Breast epithelium (tissue), 4 donors: ENCODE measurements at places on chromosomes 16 and 17. TPM values are rescaled to one million over a fixed set of nuclear protein-coding genes. Genes with fewer than 3 reads are reported as not detected.

- no peaks in the 10 kb centered on the region for H3K36me3 ChIP-seq
- no peaks in the 10 kb centered on the region for H3K4me1 ChIP-seq
- DNase-seq = no peak
- H3K27me3 ChIP-seq = peaks cover 43% of the 10 kb centered on the region
- H3K4me3 ChIP-seq = no peak overlapping the region
Observed at GRCh38 chr16:89172528-89173173, 1.1 kb downstream of the CDH15 start.

DNA sequence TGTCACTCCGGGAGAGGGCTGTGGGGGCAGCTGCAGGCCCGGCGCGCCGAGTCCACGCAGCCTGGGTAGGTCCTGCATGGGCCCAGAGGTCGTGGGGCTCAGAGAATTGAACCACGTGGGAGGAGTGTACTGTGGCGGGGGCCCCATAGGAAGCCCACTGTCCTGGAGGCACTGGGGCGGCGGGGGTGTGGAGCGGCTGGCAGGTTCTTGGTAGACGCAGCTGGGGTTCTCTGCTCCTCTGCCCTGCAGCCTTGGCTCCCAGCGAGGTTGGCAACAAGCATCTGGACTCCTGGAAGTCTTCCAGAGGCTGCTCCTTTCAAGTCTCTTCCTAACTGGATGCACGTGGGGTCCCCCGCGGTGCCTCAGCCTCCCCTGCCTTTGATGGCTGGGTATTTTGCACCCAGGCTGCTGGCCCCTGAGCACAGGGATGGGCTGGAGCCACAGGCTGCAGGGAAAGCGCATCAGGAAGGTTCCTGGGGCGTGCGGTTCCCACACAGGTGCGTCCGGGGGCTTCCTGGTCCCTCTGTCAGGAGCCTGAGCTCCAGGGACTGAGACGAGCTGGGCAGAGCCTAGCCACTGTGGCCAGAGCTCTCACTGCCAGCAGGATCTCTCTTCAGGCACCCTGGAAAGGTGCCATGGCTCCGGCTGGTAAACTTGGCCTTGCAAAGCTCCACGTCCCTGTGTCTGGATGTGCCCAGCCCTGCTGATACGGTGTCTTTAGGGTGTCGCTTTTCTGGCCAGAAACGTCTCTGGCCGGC lies 9.3 kb downstream of the KCTD5 start:
- no peak overlapping the region for H3K27ac ChIP-seq
- H3K4me3 ChIP-seq = no peak overlapping the region
- H3K36me3 ChIP-seq = no peaks in the 10 kb centered on the region
- H3K4me1 ChIP-seq = peaks cover 8% of the 10 kb centered on the region
- DNase-seq = no peak

The PIK3R6 gene
- 2.5 TPM for total RNA-seq

GRCh38 chr16:77211880-77212740 lies 12.9 kb downstream of the SYCE1L start:
- peak; percentile 42 for DNase-seq
- no peaks in the 10 kb centered on the region for H3K4me1 ChIP-seq
- H3K36me3 ChIP-seq = no peaks in the 10 kb centered on the region
- H3K27me3 ChIP-seq = no peaks in the 10 kb centered on the region
- H3K4me3 ChIP-seq = peak overlapping the region; percentile 89

The CALB2 gene
- 22.2 TPM for total RNA-seq

The UTP4 gene
- 34.1 TPM for total RNA-seq

DNA sequence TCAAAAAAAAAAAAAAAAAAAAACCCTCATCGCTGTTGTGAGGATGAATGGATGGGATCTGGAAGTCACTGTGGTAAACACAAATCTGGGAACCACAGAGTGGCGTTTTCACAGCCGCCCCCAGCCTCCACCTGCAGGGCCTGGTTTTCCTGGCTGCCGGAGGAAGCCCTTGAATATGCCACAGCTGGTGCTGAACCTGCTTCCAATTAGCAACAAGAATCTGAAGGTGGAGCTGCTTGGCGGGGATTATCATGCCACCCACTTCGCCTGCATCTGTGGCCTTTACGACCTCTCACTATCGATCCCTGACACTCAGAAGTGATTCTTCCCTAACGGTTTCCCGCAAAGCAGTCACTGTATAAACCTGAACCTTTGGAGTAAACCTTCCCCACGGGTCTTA lies 16.1 kb downstream of the MRM3 start:
- no peaks in the 10 kb centered on the region for H3K4me1 ChIP-seq
- no peak for DNase-seq
- no peak overlapping the region for H3K4me3 ChIP-seq
- H3K36me3 ChIP-seq = no peaks in the 10 kb centered on the region
- H3K27me3 ChIP-seq = no peaks in the 10 kb centered on the region

- H3K27ac ChIP-seq = no peak overlapping the region
Observed at GRCh38 chr16:69143116-69143515, 10.7 kb downstream of the UTP4 start.

- no peak overlapping the region for H3K4me3 ChIP-seq
- H3K27me3 ChIP-seq = no peaks in the 10 kb centered on the region
- no peaks in the 10 kb centered on the region for H3K36me3 ChIP-seq
- no peaks in the 10 kb centered on the region for H3K4me1 ChIP-seq
- H3K27ac ChIP-seq = peak overlapping the region; percentile 33
Observed at GRCh38 chr16:53756275-53756996, 52.5 kb downstream of the FTO start.

The MYO15A gene
- total RNA-seq = 2.9 TPM

DNA sequence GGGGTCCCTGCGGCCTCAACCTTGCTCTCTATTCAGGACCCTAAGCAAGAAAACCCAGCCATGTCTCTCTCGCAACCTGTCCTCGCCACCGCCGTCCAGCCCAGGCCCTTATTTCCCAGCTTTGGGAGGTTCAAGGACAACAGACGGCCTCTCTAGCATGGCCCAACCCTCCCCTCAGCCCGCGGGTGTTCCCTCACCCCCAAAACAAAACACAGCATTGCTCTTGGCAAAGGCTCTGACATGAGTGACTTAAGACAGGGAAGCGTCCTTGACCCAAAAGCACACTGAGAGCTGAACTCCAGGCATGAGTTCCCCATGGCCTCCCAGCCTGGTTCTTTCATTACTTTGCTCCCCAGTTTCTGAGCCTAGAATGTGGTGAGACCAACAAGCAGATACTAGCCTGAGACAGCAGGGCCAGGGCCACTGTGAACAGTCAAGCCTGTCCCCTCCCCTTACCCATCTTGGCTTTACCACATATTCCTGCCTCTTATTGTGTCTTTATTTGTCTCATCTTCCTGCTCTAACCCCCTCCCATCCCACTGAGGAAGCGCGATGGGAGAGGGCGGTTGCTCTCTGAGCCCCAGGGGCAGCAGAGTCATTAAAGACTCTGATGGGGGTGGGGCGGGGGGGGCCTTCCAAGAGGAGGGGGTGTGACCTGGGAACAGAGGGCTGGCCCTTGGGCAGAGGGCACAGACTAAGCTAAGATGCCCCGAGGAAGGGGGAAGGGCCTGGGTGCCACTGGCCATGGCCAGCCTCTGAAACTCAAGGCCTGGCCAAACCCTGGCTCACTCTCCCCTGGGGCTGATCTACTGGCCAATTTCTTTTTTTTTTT lies 11.8 kb downstream of the SREBF1 start:
- no peaks in the 10 kb centered on the region for H3K36me3 ChIP-seq
- H3K4me3 ChIP-seq = no peak overlapping the region
- DNase-seq = no peak
- H3K27ac ChIP-seq = peak overlapping the region; percentile 84

DNA sequence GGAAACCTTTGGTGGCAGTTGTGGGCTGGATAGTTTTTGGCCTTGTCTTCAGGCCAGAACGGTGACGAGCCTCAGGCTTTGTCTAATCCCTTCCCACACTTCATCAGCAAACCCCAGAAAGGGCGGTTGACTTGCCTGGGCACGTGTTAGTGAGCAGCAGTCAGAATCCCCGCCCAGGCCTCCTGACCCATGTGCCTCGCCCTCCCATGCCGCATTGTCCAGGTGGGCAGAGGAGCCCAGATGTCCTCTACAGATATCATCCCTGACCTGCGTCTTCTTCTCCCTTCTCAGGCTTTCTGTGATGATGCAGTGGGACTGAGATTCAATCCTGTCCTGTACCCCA lies 82.5 kb downstream of the OR1D5 start:
- no peaks in the 10 kb centered on the region for H3K36me3 ChIP-seq
- H3K4me3 ChIP-seq = no peak overlapping the region
- H3K27me3 ChIP-seq = no peaks in the 10 kb centered on the region
- DNase-seq = no peak
- H3K4me1 ChIP-seq = no peaks in the 10 kb centered on the region
- H3K27ac ChIP-seq = no peak overlapping the region

DNA sequence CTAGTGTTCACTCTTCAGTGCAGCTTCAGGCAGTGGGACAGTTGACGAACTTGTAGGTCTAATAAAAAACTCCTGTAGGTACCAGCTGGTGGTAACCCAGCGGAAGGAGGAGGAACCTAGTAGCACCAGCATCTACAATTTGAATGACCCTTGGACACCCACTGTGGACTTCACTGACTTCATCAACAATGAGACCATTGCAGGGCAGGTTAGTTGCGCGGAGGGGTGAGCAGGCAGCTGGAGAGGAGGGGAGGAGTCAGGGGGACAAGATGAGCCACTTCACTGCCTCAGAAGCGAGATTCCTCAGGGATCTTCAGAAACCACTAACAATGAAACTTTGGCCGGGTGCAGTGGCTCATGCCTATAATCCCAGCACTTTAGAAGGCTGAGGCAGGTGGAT lies 22.3 kb downstream of the AOC3 start:
- no peaks in the 10 kb centered on the region for H3K36me3 ChIP-seq
- no peak overlapping the region for H3K4me3 ChIP-seq
- no peaks in the 10 kb centered on the region for H3K27me3 ChIP-seq
- no peak overlapping the region for H3K27ac ChIP-seq

GRCh38 chr16:89210165-89210903 lies 7.2 kb upstream of the ZNF778 start:
- no peak overlapping the region for H3K4me3 ChIP-seq
- no peaks in the 10 kb centered on the region for H3K27me3 ChIP-seq
- H3K36me3 ChIP-seq = no peaks in the 10 kb centered on the region
- no peak overlapping the region for H3K27ac ChIP-seq
- no peaks in the 10 kb centered on the region for H3K4me1 ChIP-seq

The GPR179 gene
- total RNA-seq = under 0.01 TPM

DNA sequence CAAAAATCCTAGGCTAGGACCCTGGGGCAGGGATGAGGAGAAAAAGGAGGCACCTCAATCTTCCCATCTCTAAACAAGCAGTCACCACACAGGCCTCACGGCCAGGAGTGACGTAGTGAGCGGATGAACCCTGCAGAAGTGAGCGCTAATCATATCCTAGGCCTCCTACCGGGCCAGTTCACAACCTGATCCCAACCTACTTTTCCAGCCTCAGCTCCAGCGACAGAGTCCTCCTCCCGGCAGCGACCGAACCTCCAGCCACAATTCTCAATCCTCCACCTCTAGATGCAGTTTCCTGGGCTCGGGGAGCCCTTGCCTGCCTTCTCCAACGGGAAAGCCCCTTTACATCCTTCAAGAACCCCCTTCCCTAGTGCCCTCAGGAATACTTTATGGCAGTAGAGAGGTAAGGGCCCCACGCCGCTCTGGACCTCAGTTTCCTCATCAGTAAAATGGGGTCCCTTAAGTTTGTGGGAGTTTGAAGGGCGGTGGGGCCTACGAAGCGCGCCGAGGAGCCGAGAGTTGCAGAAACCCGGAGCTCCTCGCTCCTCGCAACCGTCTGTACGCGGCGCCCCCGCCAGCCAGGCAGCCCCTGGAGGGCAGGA lies 1.4 kb downstream of the ZNF668 start:
- H3K4me1 ChIP-seq = no peaks in the 10 kb centered on the region
- no peak for DNase-seq
- H3K36me3 ChIP-seq = no peaks in the 10 kb centered on the region
- peak overlapping the region; percentile 94 for H3K27ac ChIP-seq
- peak overlapping the region; percentile 93 for H3K4me3 ChIP-seq

DNA sequence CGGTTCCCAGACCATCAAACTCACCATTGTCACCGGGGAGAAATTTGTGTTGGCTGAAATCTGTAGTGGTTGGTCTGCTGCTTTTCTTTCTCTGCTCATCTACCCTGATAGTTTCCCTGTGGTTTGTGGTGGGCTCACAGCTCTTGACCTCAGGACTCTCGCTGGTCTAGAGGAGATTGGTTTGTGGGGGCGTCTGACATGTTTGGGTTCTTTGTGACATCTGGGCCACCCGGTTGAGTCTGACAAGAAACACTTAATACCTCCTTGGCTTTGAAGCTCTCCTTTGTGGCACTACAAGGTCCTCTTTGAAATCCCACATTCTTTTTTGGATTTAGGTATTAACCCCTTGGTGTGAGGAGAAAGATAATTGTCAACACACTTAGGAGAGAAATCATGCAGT lies 662.0 kb downstream of the WWOX start:
- no peak overlapping the region for H3K4me3 ChIP-seq
- H3K36me3 ChIP-seq = no peaks in the 10 kb centered on the region
- no peak overlapping the region for H3K27ac ChIP-seq
- no peak for DNase-seq

DNA sequence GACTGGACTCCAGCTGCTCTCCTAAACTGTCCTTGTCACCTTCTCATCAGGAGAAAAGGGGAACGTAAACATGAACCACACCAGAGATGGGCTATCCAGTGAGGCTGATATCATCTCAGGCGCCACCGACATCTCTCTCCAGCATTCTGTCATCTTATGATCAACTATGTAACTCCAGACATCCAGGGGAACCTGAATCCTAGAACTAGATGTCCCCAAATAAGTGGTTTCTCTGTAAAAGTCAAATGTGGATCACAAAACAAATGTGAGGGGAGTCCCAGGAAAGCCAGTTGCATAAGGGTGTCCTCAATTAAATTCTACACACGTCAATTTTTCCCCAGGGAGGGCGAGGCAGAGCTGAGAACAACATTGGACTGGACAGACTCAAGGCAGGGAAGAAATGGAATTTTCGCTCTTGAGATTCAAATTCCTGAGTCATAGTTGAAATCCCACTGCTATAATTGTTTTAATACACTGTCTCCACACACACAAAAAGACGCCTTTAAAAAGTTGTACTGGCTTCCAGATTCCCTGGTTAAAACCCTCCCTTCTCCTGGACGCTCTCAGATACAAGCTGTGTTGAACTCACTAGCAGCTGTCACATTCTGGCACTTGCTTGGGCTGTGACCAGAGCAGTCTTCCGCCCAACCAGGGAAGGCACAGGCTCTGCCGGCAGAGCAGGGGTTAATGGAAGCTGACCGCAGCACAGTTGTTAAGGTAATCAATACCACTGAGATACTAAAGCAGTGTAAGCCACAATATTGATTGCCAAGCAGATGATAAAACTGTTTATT lies 62.6 kb downstream of the ZFHX3 start:
- no peaks in the 10 kb centered on the region for H3K36me3 ChIP-seq
- DNase-seq = no peak
- peak overlapping the region; percentile 57 for H3K27ac ChIP-seq
- no peaks in the 10 kb centered on the region for H3K27me3 ChIP-seq

GRCh38 chr17:43734376-43734775 lies 24.2 kb downstream of the SOST start:
- H3K4me1 ChIP-seq = no peaks in the 10 kb centered on the region
- DNase-seq = no peak
- no peak overlapping the region for H3K27ac ChIP-seq
- H3K36me3 ChIP-seq = no peaks in the 10 kb centered on the region
- H3K27me3 ChIP-seq = no peaks in the 10 kb centered on the region
- no peak overlapping the region for H3K4me3 ChIP-seq

- H3K27me3 ChIP-seq = no peaks in the 10 kb centered on the region
Observed at GRCh38 chr16:4019371-4019791, 96.9 kb downstream of the ADCY9 start.

The ABCC12 gene
- total RNA-seq = not detected

GRCh38 chr16:11439790-11440656 lies 94.8 kb downstream of the RMI2 start:
- no peaks in the 10 kb centered on the region for H3K36me3 ChIP-seq
- no peaks in the 10 kb centered on the region for H3K27me3 ChIP-seq
- no peak for DNase-seq

The ZNF319 gene
- 6.2 TPM for total RNA-seq
